ENCODE measurements at places on chromosomes 11 and 22.

DNA sequence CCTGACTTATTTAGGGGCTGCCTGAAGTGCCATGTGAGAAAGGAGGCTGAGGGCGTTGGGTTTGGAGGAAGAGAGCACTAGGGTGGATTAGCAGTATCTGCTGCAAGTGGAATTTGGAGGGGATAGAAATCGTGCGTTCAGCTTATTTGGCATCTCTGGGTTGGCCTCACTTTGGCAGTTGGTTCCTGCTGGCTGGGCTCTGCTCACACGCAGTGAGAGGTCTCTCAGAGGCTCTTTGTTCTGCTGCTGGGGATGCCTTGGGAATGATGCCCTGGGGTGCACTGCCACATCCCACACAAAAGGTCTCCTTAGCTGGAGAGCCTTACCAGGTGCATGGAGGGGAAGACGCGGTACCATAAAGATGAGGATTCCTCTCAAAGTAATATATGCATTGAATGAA is 17.7 kb upstream of the MICAL2 start:
- DNase-seq: no peak

GRCh38 chr22:48858856-48859255 is 968.8 kb downstream of the BRD1 start:
- peak; percentile 5 for DNase-seq

GRCh38 chr11:2122222-2122906 is 16.8 kb downstream of the IGF2 start:
- no peak for DNase-seq

DNA sequence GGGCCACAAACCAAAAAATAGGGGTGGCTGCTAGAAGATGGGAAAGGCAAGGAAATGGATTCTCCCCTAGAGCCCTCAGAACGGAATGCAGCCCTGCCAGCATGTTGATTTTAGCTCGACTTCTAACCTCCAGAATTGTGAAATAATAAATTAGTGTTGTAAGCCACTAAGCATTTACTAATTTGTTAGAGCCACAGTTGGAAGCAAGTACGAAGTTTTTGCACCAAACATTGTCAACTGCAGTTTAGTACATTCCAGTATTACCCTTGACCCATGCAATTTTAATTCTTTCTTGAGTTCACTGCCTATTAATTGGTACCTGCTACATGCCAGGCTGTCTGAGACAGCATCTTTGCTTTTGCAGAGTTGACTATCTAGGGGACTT is 32.2 kb downstream of the PARVA start:
- no peak for DNase-seq

GRCh38 chr11:68819362-68819761 is 22.4 kb downstream of the CPT1A start:
- DNase-seq: no peak

DNA sequence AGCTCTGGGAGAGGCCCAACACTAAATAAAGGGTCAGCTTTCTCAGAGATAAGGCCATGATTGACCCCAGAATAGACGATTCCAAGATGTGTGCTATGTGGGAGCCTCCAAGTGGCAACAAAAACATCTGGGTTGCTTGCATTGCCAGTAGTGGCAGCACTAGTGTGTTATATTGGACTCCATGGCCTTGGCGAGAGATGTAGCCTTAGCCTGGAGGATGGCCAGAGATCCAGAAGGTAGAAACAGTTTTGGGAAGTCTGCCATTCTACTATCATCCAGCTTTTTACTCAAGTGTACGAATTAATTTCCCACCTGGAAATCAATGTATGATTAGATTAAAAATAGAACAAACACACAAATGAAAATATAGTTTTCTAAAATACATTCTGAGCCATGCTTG is 3.0 kb downstream of the OR8D4 start:
- no peak for DNase-seq

DNA sequence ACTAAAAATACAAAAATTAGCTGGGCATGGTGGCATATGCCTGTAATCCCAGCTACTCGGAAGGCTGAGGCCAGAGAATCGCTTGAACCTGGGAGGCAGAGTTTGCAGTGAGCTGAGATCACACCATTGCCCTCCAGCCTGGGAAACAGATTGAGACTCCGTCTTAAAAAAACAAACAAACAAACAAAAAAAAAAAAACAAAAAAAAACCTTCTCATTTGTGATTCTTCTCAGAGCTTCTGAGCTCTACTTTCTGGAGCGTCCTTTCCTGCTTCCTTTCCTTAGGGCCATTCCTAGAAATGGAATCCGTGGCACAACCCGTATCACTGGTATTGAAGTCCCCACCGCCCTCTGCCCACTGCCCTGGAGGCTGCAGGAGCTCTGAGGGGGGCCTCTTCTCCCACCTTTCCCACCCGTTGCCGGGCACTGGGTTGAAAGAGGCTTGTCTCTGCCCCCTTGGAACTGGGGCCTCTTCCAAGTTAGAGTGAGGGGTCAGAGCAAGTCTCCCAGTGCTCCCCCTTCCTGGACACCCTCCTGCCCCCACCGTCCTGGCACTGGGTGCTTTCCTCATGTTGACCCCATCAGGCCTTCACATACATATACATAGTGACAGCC is 2.0 kb upstream of the SHISA8 start:
- no peak for DNase-seq

GRCh38 chr22:25953919-25954318 is 211.9 kb downstream of the MYO18B start:
- DNase-seq: no peak

DNA sequence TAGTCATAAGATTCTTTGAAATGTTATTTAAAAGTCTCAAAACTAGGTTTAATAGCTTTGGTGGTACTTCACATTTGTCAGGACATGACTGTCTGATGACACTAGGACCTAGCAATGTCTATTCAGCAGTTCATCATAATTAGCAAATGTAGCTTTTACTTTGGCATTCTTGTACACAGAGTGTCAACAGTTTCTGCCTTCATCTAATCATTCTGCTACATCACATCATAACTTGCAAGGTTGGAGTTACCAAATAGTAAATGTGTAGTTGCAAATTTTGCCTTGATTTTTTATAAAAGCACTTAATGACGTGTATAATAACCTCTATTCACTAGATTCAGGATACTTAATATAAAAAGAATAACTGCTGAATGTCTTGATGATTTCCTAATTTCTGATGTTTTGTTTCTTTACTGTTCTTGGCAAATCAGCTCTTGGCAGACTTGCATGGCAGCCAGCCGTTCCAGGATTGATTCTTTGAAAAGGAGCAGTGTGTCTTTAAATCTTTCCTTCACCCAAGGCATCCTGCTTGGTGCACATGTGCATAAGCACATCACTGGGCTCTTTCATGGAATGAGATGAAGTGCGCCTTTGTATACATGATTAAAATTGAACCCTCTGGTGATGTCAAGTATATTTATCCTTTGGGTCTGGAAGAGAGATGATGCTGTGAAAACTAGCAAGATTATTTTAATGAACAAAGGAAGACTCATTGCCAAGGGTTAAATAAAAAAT is 12.2 kb downstream of the FBXO7 start:
- no peak for DNase-seq

DNA sequence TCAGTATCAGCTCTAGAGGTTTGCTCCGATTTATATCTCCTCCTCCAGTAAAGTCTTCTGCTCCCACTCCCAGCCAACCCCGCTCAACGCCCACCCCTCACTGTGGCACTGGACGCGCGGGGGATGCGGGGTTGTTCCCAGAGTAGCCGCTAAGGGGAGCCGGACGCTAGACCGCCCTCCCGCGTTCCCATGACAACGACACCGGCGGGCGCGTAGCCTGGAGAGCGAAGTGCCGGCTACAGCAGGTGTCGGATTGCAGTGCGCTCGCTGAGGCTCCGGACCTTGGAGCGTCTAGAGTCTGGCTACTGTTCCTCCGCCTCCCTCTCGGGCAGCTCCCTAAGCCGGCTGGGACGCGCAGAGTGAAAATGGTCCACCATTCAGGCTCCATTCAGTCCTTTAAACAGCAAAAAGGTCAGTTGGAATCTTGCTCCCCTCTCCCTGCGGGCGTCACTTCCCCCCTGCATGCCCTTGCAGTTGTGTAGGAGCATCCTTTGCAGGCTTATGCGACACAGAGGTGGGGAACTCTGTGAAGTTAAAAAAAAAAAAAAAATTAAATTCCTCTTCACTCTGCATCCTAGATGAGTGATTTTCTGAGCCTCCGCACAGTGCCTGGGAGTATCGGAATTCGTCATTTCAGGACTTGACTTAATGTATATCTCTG is at the start of gene ANO3:
Gene ANO3, plus strand, starts transcription at position 220 of the 661 bp plus-strand sequence. Its CDS starts 146 bp downstream, at position 366.
- DNase-seq: peak; percentile 90

DNA sequence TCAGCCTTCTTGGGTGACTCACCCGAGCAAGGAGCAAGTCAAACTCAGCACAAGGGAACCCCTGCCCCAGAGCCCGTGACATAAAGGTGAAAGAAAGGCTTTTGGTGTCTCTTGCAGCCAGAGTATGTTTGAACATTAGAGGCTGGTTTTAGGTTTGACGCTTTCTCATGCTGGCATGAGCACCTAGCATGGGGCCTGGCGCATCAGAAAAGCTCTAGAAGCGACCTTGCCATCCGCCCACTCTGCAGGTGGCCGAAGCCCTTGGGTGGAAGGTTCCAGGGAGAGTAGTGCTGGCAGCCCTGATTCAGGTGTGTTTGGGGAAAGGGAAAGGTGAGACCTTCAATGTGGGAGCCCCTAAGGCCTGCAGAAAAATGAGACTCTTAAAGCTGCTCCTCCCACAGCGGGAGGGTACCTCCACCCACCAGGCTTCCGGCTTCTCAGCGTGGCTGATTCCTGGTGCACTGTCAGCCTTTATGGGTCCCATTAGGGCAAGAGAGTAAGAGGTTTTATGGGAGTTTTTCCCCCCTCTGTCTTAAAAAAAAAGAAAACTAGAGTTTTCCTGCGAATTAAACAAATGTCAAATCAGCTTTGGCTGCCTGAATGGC is 88.4 kb downstream of the GRIK4 start:
- DNase-seq: no peak

GRCh38 chr11:19311308-19312030 is 70.7 kb upstream of the E2F8 start:
- peak; percentile 56 for DNase-seq

- peak; percentile 83 for DNase-seq
Measured at GRCh38 chr11:65305501-65306268, 9.0 kb upstream of the CDC42EP2 start.

- peak; percentile 90 for DNase-seq
Measured at GRCh38 chr11:57778318-57779037, 16.9 kb downstream of the CTNND1 start.

DNA sequence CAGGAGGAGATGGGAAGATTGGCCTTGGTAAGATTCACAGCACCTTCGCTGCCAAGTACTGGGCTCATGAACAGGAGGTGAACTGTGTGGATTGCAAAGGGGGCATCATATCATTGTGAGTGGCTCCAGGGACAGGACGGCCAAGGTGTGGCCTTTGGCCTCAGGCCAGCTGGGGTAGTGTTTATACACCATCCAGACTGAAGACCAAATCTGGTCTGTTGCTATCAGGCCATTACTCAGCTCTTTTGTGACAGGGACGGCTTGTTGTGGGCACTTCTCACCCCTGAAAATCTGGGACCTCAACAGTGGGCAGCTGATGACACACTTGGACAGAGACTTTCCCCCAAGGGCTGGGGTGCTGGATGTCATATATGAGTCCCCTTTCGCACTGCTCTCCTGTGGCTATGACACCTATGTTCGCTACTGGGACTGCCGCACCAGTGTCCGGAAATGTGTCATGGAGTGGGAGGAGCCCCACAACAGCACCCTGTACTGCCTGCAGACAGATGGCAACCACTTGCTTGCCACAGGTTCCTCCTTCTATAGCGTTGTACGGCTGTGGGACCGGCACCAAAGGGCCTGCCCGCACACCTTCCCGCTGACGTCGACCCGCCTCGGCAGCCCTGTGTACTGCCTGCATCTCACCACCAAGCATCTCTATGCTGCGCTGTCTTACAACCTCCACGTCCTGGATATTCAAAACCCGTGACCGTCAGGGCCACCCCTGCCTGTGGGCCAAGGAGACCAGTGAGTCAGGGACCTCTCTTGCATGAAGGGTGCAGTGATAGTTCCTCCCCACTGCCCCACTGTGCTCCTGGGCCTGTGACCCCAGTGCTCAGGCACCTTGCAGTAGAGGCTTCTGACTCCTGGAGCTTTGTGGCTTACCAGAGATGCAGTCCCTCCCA is 83.6 kb downstream of the BCR start:
- no peak for DNase-seq

DNA sequence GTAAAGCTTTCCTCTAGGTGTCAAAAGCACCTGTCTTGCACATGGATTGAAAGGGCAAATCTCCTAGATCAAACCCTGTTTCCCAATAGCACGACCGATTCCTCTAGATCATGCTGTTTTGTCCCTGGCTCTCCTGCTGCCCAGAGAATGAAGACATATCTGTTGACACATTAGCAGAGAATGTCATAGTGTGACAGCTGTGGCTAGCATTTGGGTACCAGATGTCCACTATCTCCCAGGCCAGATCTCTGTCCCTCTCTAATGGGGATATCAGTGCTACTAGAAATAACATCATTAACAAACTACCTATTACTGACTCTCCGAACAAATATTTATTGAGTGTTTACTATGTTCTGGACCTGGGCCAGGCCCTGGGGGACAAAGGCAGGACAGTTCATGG is 72.4 kb upstream of the ISX start:
- DNase-seq: no peak

DNA sequence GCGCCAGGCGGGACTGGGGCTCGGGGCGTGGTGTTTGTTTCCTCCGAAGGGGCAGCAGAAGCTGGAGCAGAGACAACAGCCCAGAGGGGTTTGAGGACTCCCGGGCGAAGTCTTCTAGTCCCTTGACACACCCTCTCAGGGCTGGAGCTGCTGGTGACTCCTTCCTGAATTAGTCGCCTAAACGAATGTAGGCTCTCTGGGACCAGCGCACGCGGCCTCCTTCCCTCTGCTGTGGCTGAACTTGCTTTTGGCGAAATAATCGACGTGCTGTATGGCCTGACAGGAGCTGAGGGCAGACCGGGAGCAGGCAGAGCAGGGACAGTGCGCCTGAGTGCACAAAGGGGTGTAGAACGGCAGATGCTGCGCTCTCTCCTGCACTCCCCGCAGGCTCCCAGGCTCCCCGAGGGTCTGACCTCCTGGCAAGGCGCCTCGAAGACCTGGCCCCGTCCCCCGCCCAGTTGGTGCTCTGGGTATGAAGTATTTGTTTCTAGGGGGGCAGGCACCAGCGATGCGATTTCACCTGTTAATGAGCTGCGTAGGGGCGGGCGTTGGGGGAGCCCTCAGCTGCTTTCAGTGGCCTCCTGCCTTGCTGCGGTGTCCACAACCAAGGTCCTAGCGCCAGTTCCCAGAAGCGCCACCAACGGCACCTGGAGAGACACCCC is 5.3 kb downstream of the SLC17A6 start:
- DNase-seq: no peak

DNA sequence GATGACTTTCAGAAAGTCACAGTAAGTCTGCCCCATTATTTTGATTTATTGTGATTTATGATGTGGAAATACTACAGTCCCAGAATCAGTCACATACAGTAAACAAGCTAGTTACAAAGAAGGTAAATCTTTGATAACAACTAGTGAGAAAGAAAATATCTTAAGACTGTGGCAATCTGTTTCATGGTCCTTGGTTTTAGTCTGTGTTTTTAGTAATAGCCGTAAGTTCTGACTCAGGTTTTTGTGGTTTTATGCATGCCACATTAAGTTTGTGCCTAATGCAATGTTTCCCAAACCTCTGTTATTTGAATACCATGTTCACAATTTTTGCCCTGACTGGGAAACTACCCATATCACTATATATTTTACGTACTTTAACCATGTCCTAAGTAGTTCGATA is 6.7 kb downstream of the CEP295 start:
- no peak for DNase-seq

- no peak for DNase-seq
Measured at GRCh38 chr11:414318-414857, 411 bp downstream of the SIGIRR start.

Data from Caco-2 (cell line).